ENCODE measurements at places on chromosomes 16 and 17. TPM values are rescaled to one million over a fixed set of nuclear protein-coding genes. Genes with fewer than 3 reads are reported as not detected.
A peak's percentile ranks its signal among the peaks of the same experiment; 100 is the strongest.

- no peak overlapping the region for H3K4me3 ChIP-seq
- no peak for DNase-seq
These were observed 8.4 kb downstream of the TMEM98 start for GRCh38 chr17:32936186-32936893.

GRCh38 chr16:87465306-87465705, 27.5 kb downstream of the ZCCHC14 start:
- peaks cover 52% of the 10 kb centered on the region for H3K4me1 ChIP-seq
- DNase-seq, result peak; percentile 82
- H3K4me3 ChIP-seq, result no peak overlapping the region
- H3K27me3 ChIP-seq, result no peaks in the 10 kb centered on the region

DNA sequence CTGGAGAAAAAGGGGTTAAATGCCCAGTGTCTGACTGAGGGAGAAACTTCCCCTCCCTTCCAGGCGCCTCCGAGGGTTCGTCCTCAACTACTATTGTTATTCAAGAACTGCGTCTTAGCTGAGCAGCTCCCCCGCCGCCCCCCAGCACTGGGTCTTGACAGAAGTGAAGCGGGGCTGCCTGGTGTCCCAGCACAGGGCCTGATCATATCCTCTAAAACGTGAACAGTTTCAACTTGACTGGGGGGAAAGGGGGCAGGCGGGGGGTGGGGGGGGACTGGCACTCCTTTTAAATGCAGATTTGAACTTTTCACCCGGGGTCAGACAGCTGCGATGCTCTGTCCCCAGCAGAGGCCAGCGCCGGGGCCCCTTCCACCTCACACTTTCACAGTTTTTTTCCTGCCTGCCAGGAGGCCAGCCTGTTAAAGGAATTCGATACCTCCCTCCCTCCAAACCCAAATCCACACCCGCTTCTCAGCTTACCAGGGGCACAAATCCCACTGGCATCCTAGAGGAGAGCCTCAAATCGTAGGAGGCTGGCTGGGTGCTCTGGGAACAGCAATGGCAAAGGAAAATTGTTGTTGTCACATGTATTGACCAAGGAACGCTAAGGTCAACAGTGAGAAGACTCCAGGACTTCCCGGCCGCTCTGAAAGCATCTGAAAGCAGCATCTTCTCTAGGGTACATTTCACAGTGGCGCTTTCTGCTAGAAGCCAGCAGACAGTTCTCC, 14.5 kb downstream of the ZFHX3 start:
- no peaks in the 10 kb centered on the region for H3K36me3 ChIP-seq
- H3K4me1 ChIP-seq, result peaks cover 61% of the 10 kb centered on the region
- no peak for DNase-seq
- no peaks in the 10 kb centered on the region for H3K27me3 ChIP-seq
- no peak overlapping the region for H3K4me3 ChIP-seq
- no peak overlapping the region for H3K27ac ChIP-seq

- H3K27me3 ChIP-seq, result no peaks in the 10 kb centered on the region
- peaks cover 36% of the 10 kb centered on the region for H3K4me1 ChIP-seq
- no peak overlapping the region for H3K27ac ChIP-seq
- DNase-seq, result no peak
These were observed 32.4 kb downstream of the MGRN1 start for GRCh38 chr16:4656695-4657686.

GRCh38 chr16:84045001-84045817, 2.6 kb upstream of the SLC38A8 start:
- no peaks in the 10 kb centered on the region for H3K27me3 ChIP-seq
- peaks cover 27% of the 10 kb centered on the region for H3K4me1 ChIP-seq
- H3K36me3 ChIP-seq, result no peaks in the 10 kb centered on the region
- no peak overlapping the region for H3K4me3 ChIP-seq
- H3K27ac ChIP-seq, result no peak overlapping the region
- no peak for DNase-seq

DNA sequence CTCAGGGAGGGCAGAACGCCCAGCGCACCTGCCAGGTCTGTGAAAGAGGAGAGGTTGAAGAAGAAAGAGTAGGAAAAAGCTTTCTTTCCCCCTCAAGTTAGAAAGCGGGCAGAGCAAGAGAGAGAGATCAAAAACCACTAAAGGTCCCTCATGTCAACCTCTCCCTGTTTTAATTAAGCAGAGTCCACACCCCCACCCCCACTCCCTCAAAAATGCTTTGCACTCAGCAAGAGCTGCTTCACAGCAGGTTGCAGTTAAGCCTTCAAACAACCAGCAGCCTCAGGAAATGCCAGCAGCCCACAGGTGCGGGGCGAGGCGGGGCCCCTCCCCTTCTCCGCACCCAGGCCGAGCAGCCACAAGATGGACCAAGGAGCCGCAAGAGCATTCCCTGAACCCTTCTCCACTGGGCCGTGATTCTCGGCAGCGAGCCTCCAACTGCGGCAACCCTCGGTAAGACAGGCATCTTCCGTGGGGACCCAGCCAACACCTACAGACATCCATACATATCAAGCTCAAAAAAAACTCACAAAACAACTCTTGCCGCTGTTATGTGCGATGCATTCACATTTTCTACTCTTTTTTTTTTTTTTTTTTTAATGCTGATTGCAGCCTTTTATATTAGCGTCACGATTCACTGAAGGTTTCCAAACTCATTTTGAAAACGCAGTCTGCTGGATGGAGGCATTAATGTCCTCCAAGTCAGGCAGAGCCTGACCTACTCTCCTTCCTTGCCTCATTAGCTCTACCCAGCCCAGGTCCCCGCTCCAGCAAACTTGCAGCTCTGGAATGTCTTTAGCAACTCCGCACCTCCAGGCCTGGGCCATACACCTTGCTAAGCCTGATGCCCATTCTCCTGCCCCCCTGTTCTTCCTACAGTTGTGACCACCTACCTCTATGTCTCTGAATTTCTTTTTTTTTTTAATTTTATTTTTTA, 66.1 kb downstream of the AXIN2 start:
- no peaks in the 10 kb centered on the region for H3K36me3 ChIP-seq
- H3K4me1 ChIP-seq, result no peaks in the 10 kb centered on the region
- no peaks in the 10 kb centered on the region for H3K27me3 ChIP-seq
- no peak overlapping the region for H3K4me3 ChIP-seq
- no peak overlapping the region for H3K27ac ChIP-seq

DNA sequence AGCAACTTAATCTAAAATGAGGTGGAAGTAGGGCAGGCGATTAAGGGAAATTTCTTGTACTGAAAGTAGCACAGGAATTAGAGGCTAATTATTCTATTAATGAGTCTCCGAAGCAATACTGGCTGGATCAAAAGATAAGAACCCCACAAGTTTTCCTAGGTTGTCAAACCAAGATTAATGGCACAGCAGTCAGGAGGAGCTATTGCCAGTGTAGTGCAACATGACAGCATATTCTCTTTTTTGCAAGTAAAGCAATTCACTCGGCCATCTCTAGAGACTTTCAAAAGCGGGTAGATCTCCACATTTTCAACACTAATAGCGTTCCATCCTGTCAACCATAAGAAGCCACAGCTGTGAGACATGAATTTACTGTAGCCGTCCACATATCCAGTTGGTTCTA, 81.2 kb downstream of the CYB561 start:
- DNase-seq, result no peak
- H3K27ac ChIP-seq, result no peak overlapping the region
- no peak overlapping the region for H3K4me3 ChIP-seq
- no peaks in the 10 kb centered on the region for H3K36me3 ChIP-seq
- no peaks in the 10 kb centered on the region for H3K4me1 ChIP-seq

Gene FTO
- total RNA-seq, result 50.4 TPM

- H3K4me3 ChIP-seq, result no peak overlapping the region
- H3K27ac ChIP-seq, result no peak overlapping the region
- peaks cover 12% of the 10 kb centered on the region for H3K4me1 ChIP-seq
- DNase-seq, result peak; percentile 17
These were observed 30.3 kb upstream of the PHOSPHO1 start for GRCh38 chr17:49260817-49261291.

- H3K4me3 ChIP-seq, result no peak overlapping the region
- peaks cover 71% of the 10 kb centered on the region for H3K4me1 ChIP-seq
- H3K36me3 ChIP-seq, result no peaks in the 10 kb centered on the region
- no peaks in the 10 kb centered on the region for H3K27me3 ChIP-seq
These were observed 5.1 kb downstream of the PRSS8 start for GRCh38 chr16:31130336-31130891.

- H3K36me3 ChIP-seq, result no peaks in the 10 kb centered on the region
- no peak overlapping the region for H3K27ac ChIP-seq
- H3K4me3 ChIP-seq, result no peak overlapping the region
These were observed 291.0 kb downstream of the SNX29 start for GRCh38 chr16:12267491-12267890.

GRCh38 chr17:12866244-12866643, 76.9 kb downstream of the ARHGAP44 start:
- no peaks in the 10 kb centered on the region for H3K36me3 ChIP-seq
- H3K4me3 ChIP-seq, result no peak overlapping the region
- no peak for DNase-seq
- H3K27ac ChIP-seq, result no peak overlapping the region
- H3K27me3 ChIP-seq, result no peaks in the 10 kb centered on the region

GRCh38 chr16:47477679-47478078, 16.5 kb downstream of the PHKB start:
- no peak overlapping the region for H3K4me3 ChIP-seq
- DNase-seq, result no peak
- H3K36me3 ChIP-seq, result no peaks in the 10 kb centered on the region
- no peaks in the 10 kb centered on the region for H3K27me3 ChIP-seq

GRCh38 chr17:50544516-50544915, 2.5 kb upstream of the SPATA20 start:
- no peak for DNase-seq
- H3K36me3 ChIP-seq, result no peaks in the 10 kb centered on the region
- no peak overlapping the region for H3K4me3 ChIP-seq
- H3K27ac ChIP-seq, result no peak overlapping the region

Gene OR4D1
- total RNA-seq, result not detected

GRCh38 chr16:77951788-77952187, 70.6 kb upstream of the CLEC3A start:
- no peak overlapping the region for H3K4me3 ChIP-seq
- no peaks in the 10 kb centered on the region for H3K27me3 ChIP-seq
- no peaks in the 10 kb centered on the region for H3K4me1 ChIP-seq
- no peaks in the 10 kb centered on the region for H3K36me3 ChIP-seq
- no peak overlapping the region for H3K27ac ChIP-seq
- DNase-seq, result no peak

- H3K4me1 ChIP-seq, result no peaks in the 10 kb centered on the region
- no peak overlapping the region for H3K4me3 ChIP-seq
- H3K36me3 ChIP-seq, result no peaks in the 10 kb centered on the region
- no peak for DNase-seq
- no peaks in the 10 kb centered on the region for H3K27me3 ChIP-seq
- no peak overlapping the region for H3K27ac ChIP-seq
These were observed 44.5 kb upstream of the IL34 start for GRCh38 chr16:70601576-70602575.

GRCh38 chr17:28474111-28474531, 677 bp downstream of the SLC13A2 start:
- no peak overlapping the region for H3K4me3 ChIP-seq
- no peaks in the 10 kb centered on the region for H3K36me3 ChIP-seq
- no peak for DNase-seq
- H3K27ac ChIP-seq, result no peak overlapping the region

Data from body of pancreas (tissue), 4 donors.